ENCODE measurements at places on chromosomes 5 and 9. TPM values are rescaled to one million over a fixed set of nuclear protein-coding genes. Genes with fewer than 3 reads are reported as not detected.

The COL15A1 gene
- total RNA-seq, result 29.7 TPM

The SH2D3C gene
- total RNA-seq, result 0.36 TPM

The PPP3R2 gene
- not detected for total RNA-seq

The TSSK1B gene
- total RNA-seq, result 0.49 TPM

The GDNF gene
- total RNA-seq, result 9.5 TPM

The SLF1 gene
- total RNA-seq, result 3.4 TPM

The ZNF608 gene
- total RNA-seq, result 31.0 TPM
